Central memory CD8-positive, alpha-beta T cell (primary cell): ENCODE measurements at places on chromosomes 2 and 18.

DNA sequence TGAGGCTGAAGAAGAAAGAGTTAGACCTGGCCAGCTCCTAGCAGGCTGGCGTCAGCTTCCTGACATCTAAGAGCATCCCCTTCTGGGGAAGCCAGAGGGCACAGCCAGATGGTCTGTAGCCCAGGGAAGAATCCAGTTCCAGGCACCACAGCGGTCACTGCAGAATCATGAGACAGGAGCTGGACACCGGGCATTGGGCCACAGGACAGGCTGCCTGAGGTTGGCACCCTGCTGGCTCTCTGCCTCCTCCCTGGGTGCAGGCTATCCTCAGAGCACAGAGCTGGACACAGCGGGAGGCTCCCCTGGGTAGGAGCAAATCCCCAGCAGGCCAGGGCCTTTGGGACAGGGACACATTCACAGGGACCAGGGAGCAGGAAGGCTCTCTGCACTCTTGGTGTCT is 19.8 kb upstream of the ATOH8 start:
- no peak for DNase-seq

- DNase-seq, result no peak
These were observed 9.6 kb upstream of the DPYSL5 start for GRCh38 chr2:26838121-26838906.

GRCh38 chr2:55010149-55010591 is 40.1 kb downstream of the RTN4 start:
- DNase-seq, result no peak

DNA sequence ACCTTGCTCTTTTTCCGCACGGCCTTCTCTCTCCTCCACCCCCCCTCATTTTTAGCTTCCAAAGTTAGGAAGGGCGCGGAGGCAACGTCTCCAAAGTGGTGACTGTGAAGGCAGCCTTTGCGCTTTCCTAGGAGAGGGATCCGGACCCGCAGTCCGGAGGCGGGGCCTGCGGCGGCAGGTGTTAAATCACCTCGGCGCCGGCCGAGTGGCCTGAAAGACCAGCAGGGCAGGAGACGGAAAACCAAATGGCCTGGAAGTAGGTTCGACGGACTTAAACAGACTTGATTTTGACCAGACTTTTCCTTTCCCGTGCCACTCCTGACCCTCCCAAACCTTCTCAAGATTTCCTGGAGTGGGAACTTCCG is 615 bp downstream of the GORASP2 start:
- DNase-seq, result no peak

DNA sequence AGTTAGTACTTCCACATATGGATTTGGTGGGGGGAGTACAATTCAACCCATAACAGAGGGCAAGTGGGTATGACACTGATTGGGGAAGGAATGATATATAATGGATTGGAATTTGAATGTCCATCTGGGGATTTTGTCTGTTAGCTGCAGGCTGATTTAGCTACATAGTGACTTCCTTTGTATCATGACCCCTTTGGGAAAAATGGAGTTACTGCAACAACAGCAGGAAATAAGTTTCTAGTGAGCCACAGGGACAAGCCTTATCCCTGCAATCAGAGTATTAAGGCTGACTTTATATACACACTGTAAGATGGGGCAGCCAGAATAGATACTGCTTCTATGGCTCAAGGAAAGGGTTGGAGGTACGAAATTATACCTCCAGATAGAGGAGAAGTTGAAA is 404.4 kb upstream of the MEIS1 start:
- DNase-seq, result no peak

DNA sequence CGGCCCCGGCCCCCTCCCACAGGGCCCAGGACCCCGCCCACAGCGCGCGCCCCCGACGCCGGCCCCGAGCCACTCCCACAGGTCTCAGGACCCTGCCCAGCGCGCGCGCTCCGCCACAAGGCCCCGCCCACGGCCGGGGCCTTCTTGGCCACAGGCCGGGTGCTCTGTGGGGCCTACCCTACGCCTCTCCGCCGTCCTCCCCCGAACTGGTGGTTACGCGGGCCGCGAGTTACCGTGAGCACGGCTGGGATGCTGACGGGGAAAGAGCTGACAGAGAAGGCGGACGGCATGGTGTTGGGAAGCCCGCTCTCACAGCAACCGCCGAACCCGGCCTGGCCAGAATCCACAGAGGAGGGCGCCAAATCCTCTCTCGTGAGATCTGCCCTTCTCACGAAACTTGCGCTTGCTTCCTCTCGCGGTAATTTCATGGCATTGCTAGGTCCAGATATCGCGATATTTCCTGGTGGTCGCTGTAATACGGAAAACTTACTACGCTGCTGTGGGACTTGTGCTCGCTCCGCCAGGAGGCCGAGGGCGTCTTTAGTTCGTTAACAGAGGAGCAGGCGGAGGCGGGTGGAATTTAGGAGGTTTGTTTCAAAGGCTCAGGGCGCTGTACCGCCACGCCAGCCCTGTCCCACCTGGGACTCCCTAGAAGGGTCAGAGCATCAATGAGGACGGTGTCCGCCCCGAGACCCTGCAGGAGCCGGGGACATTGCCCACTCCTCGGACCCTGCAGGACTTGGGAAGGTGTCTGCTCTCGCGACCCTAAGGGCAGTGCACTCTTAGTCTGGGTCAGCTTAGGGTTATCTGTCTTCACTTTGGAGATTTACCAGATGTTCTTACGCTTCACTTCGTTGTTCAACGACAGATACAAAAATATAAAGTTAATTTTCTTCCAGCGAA is at the start of gene TMEM18:
TSS of gene TMEM18 (minus strand) at position 351 of the 903 bp plus-strand sequence. CDS start at position 290, 61 bp downstream.
- DNase-seq, result peak; percentile 96

DNA sequence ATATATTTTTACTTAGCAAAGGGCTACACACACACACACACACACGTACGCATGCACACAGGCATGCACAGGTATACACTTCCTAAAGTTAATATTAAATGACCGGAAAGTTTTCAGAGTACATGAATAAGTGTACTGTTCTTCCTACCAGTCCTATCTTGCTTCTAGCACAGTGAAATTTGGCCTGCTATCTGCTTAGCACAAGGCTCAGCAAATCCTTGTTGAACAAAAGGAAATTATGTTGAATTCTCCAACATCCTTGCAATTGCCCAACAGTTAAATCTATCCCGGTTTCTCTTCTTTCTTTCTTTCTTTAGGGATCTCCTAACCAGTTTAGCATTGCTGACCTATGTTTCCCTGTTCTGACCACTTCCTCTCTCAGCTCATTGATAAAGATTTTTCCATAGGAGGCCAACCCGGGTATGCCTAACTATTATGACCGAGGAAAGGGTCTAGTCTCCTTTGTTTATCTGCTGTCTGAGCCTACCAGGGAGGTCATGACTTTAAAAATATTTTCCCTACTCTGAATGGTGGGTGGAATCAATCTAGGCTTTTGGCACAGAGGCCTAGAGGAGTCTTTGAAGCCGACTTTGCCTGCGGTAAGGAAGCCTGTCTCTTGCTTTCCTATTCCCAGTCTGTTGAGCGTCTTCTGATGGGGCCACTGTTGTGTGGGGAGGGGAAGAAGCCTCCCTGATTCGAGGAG is 400.7 kb downstream of the HRH4 start:
- DNase-seq, result no peak

DNA sequence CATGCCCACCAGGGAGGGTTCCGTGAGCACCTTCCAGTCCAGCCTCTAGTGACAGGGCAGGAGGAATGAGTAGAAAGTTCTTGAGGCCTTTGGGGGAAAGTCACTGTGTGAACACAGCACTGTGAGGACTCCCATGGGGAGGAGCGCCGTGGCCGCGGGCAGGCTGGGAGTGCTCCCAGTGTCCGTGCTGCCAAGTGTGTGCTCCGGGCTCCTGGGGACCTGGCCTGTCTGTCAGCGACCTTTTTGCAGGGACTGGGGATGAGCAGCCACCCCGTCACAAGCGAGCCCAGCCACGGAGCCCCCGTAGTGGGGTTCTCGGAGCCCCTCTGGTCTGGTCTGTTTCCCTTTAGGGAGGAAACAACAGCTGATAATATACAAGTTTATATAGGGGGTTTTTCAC is 36.8 kb downstream of the PDIA6 start:
- no peak for DNase-seq

DNA sequence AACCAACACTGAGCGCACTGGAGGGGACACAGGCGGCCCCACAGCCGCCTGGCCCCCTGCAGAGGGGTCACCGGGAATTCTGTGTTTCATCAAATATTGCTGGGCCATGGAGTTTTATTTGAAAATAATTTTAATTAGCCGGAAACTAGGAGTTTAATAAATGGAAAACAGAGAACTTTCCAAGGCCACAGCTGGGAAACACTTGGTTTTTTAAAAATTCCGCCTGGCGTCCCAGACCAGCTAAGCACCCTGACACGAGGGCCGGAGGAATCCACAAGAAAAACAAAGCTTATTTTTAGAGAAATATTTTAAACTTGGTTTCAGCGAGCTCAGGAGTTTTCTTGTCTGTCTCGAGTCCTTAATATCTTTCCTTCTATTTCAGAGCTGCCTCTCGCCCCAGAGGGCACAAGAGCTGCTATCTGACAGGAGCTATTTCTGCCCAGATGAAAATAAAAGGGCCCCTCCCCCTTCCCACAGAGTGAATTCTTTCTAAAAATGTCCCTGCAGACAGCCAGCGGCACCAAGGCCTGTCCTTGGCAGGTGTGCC is 8.2 kb downstream of the ZFP36L2 start:
- DNase-seq, result no peak

DNA sequence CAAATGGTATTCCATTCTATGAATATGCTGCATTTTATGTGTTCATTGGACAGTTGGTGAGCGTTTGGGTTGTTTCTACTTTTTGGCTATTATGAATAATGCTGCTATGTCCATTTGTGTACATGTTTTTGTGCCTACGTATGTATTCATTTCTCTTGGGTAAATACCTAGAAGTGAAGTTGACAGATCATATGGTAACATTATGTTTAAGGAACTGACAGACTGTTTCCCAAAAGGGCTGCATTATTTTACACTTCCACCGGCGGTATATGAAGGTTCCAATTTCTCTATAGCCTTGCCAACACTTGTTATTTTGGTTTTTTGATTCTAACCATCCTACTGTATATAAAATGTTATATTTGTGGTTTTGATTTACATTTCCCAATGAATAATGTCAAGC is 703.9 kb upstream of the CDH2 start:
- no peak for DNase-seq

GRCh38 chr2:169839954-169840746 is 12.9 kb downstream of the UBR3 start:
- no peak for DNase-seq

DNA sequence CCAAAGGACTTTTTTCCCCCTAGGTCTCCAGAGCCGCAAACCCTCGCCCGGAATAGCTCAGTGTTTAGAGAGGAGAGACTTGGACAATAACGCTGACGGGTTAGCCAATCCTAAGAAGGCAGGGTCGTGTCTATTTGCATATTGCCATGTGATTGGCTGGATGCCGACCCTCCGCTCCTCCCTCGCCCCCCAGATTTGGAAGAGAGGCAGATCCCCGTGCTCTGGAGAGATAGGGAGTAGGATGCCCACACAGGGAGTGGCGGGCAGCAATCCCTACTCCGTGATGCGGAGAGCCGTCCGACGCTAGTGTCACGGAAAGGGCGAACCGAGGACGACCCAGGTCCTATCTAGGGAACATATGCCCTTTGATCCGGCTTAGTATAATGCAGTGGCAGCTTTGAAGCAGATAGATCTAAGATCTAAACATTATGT is 1.4 kb downstream of the WNT6 start:
- DNase-seq, result no peak

DNA sequence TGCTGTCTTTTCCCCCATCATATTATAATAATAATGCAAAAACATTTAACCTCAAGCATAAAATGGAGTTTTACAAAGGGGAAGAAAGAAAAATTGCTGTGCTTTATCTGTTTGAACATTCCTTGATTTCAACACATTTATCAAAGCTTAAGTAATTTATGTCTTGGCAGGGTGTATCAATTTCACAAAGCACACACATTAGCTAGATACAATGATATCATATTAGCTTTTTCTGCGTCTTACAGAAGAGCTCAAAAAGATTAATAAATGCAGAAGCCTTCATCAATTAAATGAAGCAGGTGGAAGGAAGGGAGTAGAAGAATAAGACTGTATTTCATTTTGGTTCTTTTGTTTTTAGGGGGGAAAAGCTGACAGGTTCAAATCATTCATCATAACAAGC is 103.0 kb downstream of the NXPH2 start:
- no peak for DNase-seq

GRCh38 chr2:181586569-181587081 is 70.3 kb downstream of the CERKL start:
- no peak for DNase-seq

DNA sequence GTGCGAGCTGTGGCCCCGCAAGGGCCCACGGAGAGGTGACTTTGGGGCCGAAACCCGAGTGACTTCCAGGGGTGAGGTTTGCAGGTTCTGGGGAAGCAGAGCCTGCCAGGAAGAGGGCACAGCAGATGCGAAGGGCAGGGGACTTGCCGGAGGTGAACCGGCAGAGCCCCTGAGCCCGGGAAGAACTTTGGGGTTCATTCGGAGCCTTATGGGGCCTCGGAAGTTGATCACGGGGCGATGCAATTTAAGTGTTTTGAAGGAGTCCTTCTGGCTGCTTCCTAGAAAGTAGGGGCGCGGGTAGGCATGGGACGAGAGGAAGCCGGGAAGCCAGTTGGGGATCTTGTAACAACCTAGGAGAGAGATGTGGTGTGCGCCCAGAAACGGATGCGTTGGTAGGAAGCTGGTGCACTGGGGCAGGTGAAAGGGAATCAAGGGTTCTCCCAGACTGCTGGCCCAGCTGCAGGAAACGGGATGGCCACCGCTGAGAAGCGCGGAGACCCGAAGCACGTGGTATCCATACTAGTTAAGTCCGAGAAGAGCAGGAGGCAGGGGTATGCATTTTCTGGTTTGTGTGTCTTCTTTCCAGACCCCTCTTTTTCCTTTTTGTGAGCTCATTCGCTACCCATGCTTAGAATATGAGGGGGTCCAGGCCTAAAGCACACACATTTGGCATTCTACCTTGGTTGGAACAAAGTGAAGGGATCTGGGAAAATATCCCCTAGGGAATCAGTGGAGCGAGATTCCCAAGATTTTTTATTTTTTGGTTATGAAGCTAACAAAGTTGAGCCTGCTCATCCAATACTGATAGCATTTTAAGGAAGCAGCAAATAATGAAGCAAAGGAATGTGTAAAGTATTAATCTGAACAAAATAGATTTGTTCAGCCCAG is 758 bp downstream of the SCLY start:
- DNase-seq, result no peak

DNA sequence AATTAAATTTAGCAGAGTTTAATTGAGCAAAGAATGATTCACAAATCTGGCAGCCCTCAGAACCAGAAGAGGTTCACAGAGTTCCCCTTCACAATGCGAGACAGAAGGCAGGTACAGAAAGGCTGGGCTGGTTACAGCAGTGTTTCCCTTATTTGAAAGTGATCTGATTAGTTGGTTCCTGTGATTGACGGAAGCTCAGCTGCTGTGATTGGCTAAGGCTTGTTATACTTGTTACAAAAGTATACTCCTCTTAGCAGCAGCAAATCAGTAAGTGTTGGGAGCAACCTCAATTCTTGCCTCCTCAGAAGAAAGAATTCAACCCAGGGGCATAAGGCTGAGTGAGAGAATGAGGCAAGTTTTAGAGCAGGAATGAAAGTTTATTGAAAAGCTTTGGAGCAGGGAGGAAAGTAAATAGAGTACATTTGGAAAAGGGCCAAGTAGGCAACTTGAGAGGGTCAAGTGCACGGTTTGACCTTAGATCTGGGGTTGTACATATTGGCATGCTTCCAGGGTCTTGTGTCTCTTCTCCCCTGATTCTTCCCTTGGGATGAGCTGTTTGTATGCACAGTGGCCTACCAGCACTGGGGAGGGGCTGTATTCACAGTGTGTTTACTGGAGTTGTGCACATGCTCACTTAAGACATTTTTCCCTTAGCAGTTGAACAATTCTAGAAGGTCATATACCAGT is 431.8 kb upstream of the RAB12 start:
- DNase-seq, result no peak

- no peak for DNase-seq
These were observed 101.7 kb downstream of the KLHL29 start for GRCh38 chr2:23486684-23487075.

- no peak for DNase-seq
These were observed 85.6 kb upstream of the ETAA1 start for GRCh38 chr2:67311536-67311935.
